ENCODE measurements at places on chromosomes 3 and 15.

- DNase-seq, result peak; percentile 66
Measured at GRCh38 chr15:81000624-81001151, at the start of gene TLNRD1. Gene TLNRD1, plus strand, starts transcription at chr15:81000923. Its CDS starts 1,349 bp downstream, at chr15:81002272.

- no peak for DNase-seq
Measured at GRCh38 chr3:195263925-195264600, 6.9 kb downstream of the XXYLT1 start.

DNA sequence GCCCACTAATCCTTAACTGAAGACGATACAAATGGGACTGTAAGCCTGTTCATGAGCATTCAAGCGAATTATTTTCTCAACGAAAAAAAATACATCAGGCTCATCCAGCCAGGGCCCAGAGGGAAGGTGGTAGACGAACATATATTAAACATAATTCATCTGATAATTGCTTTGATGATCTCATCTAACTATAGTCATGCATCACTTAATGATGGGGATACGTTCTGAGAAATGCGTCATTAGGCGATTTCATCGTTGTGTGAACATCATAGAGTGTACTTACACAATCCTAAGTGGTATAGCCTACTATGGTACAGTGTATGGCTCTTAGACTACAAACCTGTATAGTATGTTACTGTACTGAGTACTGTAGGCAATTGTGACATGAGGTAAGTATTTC, 10.0 kb upstream of the SPINK8 start:
- no peak for DNase-seq

- no peak for DNase-seq
Measured at GRCh38 chr3:191133359-191133758, 65.7 kb upstream of the OSTN start.

DNA sequence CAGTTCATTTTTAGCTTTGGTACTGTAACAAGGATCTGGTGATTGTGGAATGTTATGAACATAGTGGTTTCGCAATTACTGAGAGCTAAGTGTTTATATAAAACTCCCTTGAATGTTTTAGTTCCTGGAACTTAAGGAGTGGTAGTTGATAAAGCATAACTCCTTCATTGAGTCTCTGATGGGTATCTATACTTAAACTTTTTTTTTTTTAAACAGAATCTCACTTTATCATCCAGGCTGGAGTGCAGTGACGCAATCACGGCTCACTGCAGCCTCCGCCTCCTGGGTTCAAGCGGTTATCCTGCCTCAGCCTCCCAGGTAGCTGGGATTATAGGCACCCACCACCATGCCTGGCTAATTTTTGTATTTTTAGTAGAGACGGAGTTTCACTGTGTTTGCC, 11.3 kb downstream of the PRKCI start:
- no peak for DNase-seq

DNA sequence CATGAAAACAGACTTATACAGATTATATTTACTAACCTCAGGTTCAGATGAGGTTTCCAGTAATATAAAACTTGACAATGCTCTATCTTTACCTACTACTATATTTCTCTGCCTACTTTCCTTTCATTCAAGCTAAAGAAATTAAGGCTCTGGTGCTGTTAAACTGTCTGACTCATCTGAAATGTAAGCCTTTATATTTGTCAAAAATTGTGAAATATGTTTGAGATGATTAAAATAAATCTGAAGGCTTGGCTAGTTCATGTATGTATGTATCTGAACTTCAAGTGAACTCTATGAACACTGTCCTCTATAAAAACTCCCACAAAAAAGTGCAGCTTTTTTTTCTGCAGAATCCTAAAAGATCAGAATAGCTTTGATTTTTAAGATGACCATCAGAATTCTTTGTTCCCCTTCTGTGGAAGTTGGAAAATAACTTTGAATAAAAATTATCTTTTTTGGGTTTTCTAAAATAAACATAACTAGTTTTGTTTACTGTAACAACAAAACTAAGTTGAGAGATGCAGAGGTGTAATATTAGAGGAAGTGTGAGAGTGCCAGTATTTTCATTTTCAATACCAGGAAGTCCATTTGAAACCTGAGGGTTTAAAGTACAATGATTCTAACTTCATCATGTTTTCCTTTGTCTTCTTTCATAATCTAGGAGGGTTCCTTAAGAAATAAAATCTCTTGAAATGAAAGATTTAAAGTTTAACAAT, 42.2 kb downstream of the ILDR1 start:
- no peak for DNase-seq
